ENCODE measurements at places on chromosomes 5 and 9.

- peaks cover 34% of the 10 kb centered on the region for H3K27me3 ChIP-seq
- peak overlapping the region; percentile 60 for H3K27ac ChIP-seq
- peaks cover 18% of the 10 kb centered on the region for H3K4me1 ChIP-seq
- no peak for DNase-seq
- no peaks in the 10 kb centered on the region for H3K36me3 ChIP-seq
Observed at GRCh38 chr9:130330202-130330862, 64.8 kb downstream of the HMCN2 start.

- H3K27me3 ChIP-seq = no peaks in the 10 kb centered on the region
- no peaks in the 10 kb centered on the region for H3K4me1 ChIP-seq
- H3K27ac ChIP-seq = no peak overlapping the region
- H3K36me3 ChIP-seq = no peaks in the 10 kb centered on the region
Observed at GRCh38 chr5:175309218-175309810, 134.7 kb downstream of the DRD1 start.

- DNase-seq = no peak
- H3K27ac ChIP-seq = peak overlapping the region; percentile 88
- H3K4me1 ChIP-seq = peaks cover 65% of the 10 kb centered on the region
- no peaks in the 10 kb centered on the region for H3K36me3 ChIP-seq
- H3K4me3 ChIP-seq = no peak overlapping the region
Observed at GRCh38 chr9:35909687-35910612, 660 bp downstream of the SPAAR start.

DNA sequence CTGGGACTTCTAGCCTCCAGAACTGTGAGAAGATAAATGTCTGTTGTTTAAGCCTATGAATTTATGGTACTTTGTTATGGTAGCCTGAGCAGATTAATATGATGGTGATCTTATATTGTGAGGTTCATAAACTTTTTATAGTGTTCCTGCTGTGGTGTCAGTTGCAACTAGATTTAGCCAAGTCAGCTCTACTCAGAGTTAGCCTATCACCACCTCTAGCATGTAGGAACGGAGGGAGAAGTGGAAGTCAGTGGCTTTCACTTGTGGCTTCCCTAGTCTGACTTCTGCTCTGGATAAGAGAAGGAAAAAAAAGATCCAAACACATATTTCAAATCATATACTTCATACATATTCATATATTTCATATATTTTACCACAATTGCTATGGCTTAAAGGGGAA lies 6.6 kb downstream of the POC5 start:
- no peak overlapping the region for H3K4me3 ChIP-seq
- no peak for DNase-seq
- no peaks in the 10 kb centered on the region for H3K27me3 ChIP-seq
- no peak overlapping the region for H3K27ac ChIP-seq
- peaks cover 2% of the 10 kb centered on the region for H3K4me1 ChIP-seq

GRCh38 chr5:159498630-159499029 lies 168.3 kb upstream of the IL12B start:
- H3K36me3 ChIP-seq = no peaks in the 10 kb centered on the region
- no peak overlapping the region for H3K27ac ChIP-seq
- peaks cover 4% of the 10 kb centered on the region for H3K27me3 ChIP-seq
- H3K4me3 ChIP-seq = no peak overlapping the region
- peaks cover under 1% of the 10 kb centered on the region for H3K4me1 ChIP-seq
- no peak for DNase-seq

DNA sequence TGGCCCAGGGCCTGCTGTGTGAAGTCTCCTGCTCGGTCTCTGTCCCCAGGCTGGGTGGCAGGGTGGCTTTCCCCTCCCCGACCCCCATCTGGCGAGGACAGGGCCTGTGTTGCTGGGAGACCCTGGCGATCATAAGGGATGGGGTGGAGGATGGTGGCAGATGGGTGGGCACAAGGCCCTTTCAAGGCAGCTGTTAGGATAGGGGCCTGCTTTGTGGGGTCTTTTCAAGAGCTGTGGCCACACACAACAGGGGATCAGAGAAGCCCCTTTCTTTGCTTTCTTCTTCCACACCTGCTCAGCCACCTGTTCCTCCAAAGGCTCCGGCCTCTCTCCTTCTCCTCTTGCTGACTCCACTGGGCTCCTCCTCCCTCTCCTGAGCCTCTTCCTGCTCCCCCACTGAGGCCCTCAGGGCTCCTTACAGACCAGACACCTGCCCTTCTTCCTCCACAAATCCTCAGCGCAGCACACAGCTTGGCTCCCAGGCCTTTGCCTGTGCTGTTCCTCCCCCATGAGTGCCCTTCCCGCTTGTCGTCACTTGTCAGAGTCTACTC lies 15.0 kb upstream of the NEURL1B start:
- no peaks in the 10 kb centered on the region for H3K27me3 ChIP-seq
- DNase-seq = no peak
- peaks cover 28% of the 10 kb centered on the region for H3K4me1 ChIP-seq
- H3K4me3 ChIP-seq = no peak overlapping the region
- no peak overlapping the region for H3K27ac ChIP-seq
- H3K36me3 ChIP-seq = no peaks in the 10 kb centered on the region

GRCh38 chr5:167967494-167968177 lies 323.8 kb upstream of the WWC1 start:
- H3K36me3 ChIP-seq = no peaks in the 10 kb centered on the region
- no peak overlapping the region for H3K4me3 ChIP-seq
- no peaks in the 10 kb centered on the region for H3K4me1 ChIP-seq
- DNase-seq = no peak

GRCh38 chr9:12974671-12975070 lies 199.9 kb downstream of the LURAP1L start:
- no peak overlapping the region for H3K4me3 ChIP-seq
- no peaks in the 10 kb centered on the region for H3K4me1 ChIP-seq
- no peaks in the 10 kb centered on the region for H3K36me3 ChIP-seq

DNA sequence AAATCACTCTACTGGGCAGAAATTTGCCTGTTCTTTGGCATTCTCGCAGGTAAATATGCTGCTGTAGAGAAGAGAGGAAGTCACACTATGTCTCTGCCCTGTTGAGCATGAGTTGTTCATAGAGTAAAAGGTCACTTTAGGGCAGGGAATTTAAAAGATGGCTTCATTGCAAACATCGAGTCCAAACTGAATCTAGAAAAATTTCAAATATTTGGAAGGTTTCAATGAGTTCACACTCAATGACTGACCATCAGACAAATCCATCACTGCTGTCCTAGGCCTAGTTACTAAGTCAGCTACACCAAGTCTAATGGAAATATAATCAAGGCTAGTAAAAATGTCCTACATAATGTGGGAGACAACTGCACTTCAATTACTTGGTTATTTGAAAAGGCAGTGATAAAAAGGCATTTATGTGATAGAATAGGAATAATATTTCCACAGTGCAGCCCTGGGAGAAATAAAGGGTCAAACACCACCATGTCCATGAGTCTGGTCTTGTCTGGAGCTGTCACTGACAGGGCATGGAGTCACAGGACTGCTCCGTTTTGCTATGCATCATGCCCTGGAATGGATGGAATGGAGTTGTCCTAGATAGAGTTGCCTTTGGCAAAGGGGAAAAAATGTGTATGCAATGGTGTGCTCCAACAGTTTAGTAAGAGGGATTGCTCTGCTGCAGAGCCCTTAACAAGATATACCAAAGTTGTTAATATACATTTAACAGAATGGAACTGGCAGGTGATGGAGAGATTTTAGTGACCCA lies 218.5 kb upstream of the DAPK1 start:
- no peaks in the 10 kb centered on the region for H3K4me1 ChIP-seq
- H3K4me3 ChIP-seq = no peak overlapping the region
- peaks cover 6% of the 10 kb centered on the region for H3K27me3 ChIP-seq
- H3K27ac ChIP-seq = no peak overlapping the region
- DNase-seq = no peak

DNA sequence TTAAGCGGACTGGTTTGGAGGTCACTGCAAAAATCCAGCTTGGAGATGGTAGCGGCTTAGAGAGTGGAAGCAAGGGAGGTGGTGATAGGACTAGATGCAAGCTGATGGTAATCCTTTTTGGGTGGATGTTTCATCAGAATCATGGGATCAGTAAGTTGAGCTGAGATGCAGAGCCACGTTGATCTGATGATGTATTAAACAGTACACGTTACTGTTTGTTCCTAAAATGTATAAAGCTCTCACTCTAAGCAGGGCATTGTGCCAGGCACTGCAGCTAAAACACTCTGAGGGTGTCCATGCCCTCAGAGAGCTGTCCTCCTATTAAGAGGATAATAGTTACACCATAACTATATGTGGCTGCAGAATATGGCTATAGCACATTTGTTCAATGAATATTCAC lies 93.1 kb downstream of the JAKMIP2 start:
- no peaks in the 10 kb centered on the region for H3K27me3 ChIP-seq
- no peak for DNase-seq
- peak overlapping the region; percentile 20 for H3K27ac ChIP-seq
- H3K4me1 ChIP-seq = no peaks in the 10 kb centered on the region

DNA sequence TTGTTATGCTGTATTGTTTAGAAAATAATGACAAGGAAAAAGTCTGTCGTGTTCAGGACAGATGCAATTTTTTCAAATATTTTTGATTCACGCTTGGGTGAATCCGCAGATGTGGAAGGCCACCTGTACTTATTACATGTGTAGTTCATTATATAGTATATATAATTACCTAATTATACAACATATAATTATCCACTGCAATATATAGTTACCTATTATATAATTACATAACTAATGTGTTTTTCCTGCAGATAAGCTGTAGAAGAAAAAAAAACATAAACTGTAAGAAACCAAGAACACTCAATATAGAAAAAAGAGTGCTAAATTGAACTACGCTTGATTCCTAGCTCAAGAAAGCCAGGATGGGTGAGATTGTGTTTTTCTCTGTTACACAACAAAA lies 93.6 kb upstream of the RANBP3L start:
- H3K4me3 ChIP-seq = no peak overlapping the region
- no peaks in the 10 kb centered on the region for H3K4me1 ChIP-seq
- H3K36me3 ChIP-seq = no peaks in the 10 kb centered on the region

- no peak overlapping the region for H3K4me3 ChIP-seq
- no peaks in the 10 kb centered on the region for H3K36me3 ChIP-seq
- H3K27ac ChIP-seq = no peak overlapping the region
- H3K4me1 ChIP-seq = no peaks in the 10 kb centered on the region
- no peak for DNase-seq
Observed at GRCh38 chr5:148984345-148984744, 78.5 kb downstream of the SH3TC2 start.

DNA sequence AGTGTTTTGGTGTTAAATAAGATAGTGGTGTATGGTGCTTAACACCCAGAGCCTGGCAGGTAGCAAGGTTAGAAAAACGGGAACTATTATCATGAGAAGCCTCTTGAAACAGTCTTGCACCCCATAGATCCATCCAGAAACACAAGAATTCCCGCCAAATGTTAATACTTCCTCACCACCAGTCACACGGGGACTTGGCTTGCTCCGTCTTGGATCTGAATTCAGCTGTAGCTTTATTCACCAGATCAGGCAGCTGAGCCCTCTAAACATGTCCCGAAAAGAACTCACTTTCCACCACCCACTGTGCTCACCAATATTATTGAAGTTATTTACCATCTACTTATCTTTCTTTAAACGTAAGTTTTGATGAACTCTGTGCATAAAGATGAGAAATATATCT lies 101.6 kb upstream of the PTPN3 start:
- no peaks in the 10 kb centered on the region for H3K27me3 ChIP-seq
- H3K4me3 ChIP-seq = no peak overlapping the region
- no peaks in the 10 kb centered on the region for H3K4me1 ChIP-seq
- no peak overlapping the region for H3K27ac ChIP-seq
- H3K36me3 ChIP-seq = no peaks in the 10 kb centered on the region
- DNase-seq = no peak

DNA sequence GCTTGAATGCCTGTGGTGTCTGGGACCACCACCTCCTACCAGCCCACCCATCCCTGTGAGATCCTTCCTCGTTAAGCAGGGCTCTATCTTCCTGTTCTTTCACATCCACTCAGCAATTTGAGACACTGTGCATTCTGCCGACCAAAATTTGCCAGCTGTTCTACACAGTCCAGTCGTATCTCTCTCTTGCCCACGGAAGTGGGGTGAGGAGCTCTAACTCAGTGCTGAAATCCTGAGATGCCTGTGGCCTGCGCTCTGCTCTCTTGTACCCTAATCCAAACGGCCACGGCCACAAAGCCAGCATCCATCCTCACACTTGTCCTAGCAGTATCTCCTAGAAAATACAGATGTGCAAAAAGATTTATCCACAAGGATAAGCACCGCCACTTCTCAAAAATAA lies 97.9 kb downstream of the MVB12B start:
- H3K27me3 ChIP-seq = no peaks in the 10 kb centered on the region
- DNase-seq = no peak
- no peak overlapping the region for H3K4me3 ChIP-seq
- no peak overlapping the region for H3K27ac ChIP-seq
- peaks cover 40% of the 10 kb centered on the region for H3K36me3 ChIP-seq
- H3K4me1 ChIP-seq = no peaks in the 10 kb centered on the region

DNA sequence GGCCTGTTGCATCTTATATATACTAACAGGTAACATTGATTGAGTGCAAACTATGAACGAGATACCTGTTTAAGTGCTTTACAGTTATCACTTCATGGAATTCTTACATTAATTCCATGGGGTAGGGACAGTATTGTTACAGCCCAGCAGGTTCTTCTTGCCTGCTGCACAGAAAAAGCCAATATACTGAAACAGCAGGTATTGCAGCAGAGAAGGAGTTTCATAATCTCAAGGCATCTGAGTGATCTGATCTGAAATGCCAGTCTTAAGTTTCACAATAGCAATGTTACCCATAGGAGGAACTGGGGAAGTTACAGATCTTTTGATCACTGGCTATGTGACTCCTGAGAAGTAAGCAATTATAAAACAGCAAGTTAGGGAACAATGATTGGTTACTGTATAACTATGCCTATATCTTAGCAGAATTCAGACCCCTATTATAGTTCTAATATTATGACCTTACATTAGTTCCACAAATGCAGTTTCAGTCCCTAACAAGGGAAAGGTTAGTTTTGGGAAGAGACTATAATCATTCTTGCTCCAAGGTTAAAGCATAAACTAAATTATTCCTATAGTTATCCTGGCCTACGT lies 126.5 kb upstream of the BNC2 start:
- no peak overlapping the region for H3K27ac ChIP-seq
- no peaks in the 10 kb centered on the region for H3K4me1 ChIP-seq
- H3K4me3 ChIP-seq = no peak overlapping the region
- no peaks in the 10 kb centered on the region for H3K36me3 ChIP-seq
- no peaks in the 10 kb centered on the region for H3K27me3 ChIP-seq

DNA sequence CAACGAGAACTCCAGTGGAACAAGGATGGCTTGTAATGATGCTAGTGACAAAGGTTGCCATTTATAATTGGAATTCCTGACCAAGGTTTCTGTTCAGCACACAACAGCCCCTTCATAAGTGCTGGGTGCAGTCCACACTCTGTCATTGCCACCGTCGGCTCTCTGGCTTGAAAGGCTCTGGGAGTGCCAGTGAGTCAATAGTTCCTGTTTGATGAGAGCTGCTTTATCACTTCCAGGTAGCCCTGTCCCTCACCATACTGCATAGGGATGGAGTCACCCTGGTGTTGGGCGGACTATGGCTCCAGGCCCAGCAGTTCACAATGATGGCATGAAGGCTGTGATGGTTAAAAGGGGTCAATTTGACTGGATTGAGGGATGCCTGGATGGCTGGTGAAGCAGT lies 34.6 kb upstream of the SEMA4D start:
- no peak overlapping the region for H3K4me3 ChIP-seq
- no peak for DNase-seq
- peaks cover 8% of the 10 kb centered on the region for H3K4me1 ChIP-seq
- no peaks in the 10 kb centered on the region for H3K36me3 ChIP-seq
- H3K27me3 ChIP-seq = no peaks in the 10 kb centered on the region

- H3K4me1 ChIP-seq = no peaks in the 10 kb centered on the region
- no peak overlapping the region for H3K4me3 ChIP-seq
- no peaks in the 10 kb centered on the region for H3K36me3 ChIP-seq
- no peak for DNase-seq
Observed at GRCh38 chr5:136435946-136436543, 70.7 kb upstream of the TRPC7 start.

- no peak for DNase-seq
- no peaks in the 10 kb centered on the region for H3K27me3 ChIP-seq
- H3K4me3 ChIP-seq = no peak overlapping the region
Observed at GRCh38 chr5:179262126-179262920, 82.9 kb downstream of the ADAMTS2 start.
